ENCODE measurements at places on chromosomes 11 and 22.
A peak's percentile ranks its signal among the peaks of the same experiment; 100 is the strongest.

DNA sequence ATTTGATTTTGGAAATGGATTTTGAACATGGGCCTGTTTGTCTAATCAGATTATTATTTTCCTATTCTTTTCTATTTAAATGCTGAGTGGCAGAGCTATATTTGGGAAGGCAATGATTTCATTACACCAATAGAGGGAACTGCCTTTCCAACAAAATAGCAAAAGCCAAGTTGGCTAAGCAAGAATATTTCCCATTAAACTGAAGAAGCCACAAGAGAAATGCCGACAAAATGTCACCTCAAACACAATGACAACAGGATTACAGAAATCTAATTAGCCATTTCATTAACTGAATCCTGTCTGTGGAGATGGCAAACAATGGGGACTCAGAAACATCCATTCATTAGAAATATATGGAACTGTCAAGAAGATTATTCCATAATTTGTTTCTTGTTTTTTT, 1593.1 kb upstream of the RAG2 start:
- no peak for DNase-seq

GRCh38 chr11:61947486-61948210, 2.5 kb upstream of the BEST1 start:
- DNase-seq = peak; percentile 59

GRCh38 chr22:45816776-45817175, 145.1 kb downstream of the ATXN10 start:
- DNase-seq = no peak

DNA sequence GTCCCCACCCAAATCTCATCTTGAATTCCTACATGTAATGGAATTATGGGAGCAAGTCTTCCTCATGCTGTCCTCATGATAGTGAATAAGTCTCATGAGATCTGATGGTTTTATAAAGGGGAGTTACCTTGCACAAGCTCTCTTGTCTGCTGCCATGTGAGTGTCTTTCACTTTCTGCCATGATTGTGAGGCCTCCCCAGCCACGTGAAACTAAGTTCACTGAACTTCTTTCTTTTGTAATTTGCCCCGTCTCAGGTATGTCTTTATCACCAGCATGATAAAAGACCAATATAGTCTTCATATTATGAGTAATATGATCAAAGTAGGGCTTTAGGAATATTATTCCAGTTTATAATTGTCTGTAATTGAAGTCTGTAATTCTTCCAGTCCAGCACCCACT, 86.3 kb upstream of the ANO5 start:
- no peak for DNase-seq

GRCh38 chr11:129289350-129290040, 86.2 kb upstream of the BARX2 start:
- no peak for DNase-seq

DNA sequence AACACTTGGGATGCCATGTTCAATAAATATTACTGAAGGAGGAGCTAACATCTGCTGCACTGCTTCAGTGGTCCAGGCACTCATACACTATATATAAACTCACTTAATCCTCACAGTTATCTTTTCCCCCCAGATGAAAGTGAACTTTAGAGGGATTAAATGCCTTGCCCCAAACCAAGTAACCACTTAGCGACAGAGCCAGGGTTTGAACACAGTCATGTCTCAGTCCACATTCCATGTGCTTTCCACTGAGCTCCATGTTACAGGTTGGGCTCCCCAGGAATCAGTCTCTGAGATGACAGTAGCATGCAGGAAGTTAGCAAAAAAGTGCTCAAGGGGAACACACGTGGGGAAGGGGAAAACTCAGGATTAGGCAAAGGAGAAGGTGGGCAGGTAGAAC, 59.3 kb downstream of the ENDOD1 start:
- DNase-seq = no peak

DNA sequence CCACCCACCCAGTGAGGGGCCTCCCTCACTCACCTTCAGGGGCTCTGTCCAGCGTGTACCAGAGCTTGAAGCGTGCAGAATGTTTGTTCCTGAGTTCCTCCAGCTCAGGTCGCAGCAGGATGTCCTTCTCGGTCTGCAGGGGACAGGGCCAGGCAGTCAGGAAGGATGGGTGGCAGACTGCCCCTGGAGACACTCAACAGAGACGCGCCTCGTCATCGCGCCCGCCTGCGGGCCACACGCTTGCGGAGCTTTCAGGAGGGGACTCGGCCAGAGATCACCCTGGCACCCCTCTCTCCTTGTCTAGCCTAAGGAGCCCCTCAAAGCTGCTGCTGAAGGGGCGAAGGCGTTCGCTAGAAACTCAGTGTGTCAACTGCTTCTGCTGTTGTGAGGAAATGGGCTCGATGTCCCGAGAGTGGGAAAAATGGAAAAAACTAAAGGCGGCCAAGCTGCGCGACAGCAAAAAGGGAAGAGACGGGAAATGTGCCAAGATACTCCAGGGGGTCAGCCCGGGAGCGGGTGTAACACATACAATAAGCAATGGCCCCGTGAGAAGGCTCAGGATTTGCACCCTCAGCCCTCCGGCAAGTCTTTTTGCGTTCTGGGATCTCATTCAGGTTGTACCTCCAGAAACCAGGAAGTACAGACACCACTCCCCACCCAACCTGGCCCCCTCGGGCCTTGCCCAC, 9.2 kb upstream of the POLDIP3 start:
- DNase-seq = no peak

DNA sequence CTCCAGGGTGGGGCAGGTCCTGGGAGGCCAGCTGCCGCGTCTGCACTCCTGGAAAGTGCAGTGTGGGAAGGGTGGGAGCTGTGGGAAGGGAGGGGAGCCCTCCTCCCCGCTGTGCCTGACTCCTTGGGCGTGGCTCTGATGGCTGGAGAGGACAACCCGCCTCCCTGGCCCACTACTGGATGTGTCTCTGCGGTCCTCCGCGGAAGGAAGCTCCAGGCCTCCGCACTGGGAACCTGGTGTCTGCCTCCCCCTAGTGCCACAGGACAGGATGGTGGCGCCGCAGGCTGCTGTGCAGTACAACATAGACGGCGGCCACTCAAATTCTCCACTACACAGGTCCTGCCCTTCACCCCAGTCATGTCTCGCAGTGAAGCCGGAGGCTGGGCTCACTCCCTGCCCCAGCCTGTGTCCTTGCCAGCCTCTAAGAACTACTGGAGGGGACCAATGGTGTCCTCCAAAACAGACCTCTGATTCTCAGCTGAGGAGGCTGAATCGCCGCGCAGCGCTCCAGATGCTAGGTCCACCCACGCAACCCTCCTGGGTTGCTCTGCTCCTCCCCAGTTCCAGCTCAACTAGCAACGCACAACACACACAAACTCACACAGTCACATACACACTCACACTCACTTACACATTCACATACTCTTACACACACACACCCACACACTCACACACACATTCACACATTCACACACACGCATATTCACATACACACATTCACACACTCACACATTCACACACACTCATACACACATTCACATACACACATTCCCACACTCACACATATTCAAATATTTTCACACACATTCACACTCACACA, 12.4 kb upstream of the DSCAML1 start:
- no peak for DNase-seq

- DNase-seq = no peak
Observed at GRCh38 chr11:110465231-110465630, 35.5 kb downstream of the FDX1 start.

- DNase-seq = no peak
Observed at GRCh38 chr11:69966910-69967483, 111.1 kb upstream of the ANO1 start.

DNA sequence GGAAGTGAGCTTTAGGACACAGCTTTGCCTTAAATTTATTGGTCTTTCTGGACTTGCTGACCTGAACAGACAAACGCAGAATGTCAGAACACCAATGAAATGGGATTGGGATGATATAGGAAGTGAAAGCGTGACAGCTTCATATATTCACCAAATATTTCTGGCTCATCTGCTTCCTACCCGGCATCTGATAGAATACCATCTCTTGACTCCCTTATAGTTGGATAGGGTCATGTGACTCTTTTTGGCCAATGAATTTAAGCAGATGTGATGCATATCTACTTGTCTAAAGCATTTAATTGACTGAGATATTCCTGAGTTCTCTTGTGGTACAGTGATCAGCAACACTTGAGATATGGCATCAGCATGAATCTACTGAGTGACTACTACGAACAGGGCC, 2.5 kb upstream of the CAPRIN1 start:
- DNase-seq = no peak

DNA sequence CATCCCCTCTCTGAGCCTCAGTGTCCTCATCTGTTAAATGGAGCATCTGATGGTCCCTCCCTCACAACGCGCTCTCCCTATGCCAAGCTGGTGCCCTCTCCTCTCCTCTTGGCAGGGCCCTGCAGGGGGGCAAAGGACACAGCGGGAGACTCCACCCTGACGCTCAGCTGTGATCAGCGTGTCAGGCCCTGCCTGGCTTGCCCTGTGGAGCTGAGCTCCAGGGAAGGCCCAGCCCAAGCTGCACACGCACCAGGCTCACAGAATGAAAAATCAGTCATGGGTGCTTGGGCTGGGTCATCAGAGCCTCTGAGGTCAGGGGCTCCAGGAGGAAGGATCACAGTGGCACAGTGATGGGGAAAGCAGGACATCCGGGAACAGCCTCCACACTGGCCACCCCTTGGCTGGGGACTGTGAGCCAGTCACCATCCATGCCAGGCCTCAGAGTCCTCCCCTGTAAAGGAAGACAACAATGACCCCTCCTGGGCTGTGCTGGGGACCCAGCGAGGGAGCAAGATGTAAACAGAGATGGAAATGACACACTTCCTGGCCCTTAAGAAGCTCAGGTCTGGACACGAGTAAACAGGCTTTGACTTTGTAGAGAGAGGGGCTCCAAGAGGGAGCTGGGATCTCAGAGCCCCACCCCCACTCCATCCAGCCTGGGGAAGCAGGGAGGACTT, 36.6 kb downstream of the RPL3 start:
- no peak for DNase-seq

DNA sequence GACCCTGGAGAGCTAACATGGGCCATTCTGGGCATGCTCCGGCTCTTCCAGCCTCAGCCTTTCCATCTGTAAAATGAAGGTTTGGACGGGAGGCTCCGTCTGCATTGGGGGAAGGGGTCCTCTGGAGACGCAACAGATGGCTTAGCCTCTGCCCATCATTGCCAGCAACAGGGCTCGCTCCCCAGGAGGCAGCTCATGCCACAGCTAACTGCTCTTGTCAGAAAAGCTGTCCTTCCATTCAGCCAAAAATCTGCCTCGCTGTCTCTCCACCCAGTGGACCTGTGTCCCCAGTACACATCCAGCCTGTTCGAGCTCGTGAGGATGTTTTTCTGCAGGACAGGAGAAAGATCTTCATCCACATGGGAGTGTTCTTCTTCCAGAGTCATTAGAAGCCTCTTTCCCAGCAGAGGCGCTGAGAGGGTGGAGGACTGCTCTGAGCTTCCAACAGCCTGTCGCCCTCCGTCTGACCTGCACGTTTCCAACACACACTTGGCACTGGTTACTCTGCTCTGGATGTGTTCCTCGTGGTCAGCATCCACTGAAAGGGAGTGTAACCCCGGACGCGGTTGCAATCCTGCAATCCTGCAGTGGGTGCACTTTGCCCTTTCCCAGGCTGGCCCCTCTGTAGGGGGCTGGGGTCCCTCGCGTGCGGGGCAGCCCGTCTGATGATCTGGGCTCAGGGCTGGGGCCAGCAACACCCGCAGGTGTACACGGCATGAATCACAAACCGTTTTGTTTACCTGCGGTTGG, 1340.9 kb downstream of the TBC1D22A start:
- no peak for DNase-seq

GRCh38 chr11:59710136-59710847, 3.4 kb downstream of the OR10V1 start:
- DNase-seq = no peak

DNA sequence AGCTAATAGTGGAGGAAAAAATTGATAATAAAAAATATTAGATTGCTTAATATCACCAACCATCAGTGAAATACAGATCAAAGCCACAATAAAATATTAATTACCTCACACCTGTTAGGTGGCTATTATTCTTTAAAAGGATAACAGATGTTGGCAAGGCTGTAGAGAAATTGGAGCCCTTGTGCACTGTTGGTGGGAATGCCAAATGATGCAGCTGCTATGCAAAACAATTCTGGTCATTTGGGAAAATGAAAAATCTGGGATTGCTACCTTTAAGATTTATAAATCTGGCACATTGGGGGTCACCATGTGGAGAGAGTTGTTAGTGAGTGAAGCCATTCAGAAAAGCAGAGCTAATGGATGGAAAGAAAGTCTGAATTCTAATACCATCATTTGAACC, 143.4 kb downstream of the FCHSD2 start:
- DNase-seq = no peak

- no peak for DNase-seq
Observed at GRCh38 chr22:27966168-27967064, 47.4 kb upstream of the PITPNB start.

DNA sequence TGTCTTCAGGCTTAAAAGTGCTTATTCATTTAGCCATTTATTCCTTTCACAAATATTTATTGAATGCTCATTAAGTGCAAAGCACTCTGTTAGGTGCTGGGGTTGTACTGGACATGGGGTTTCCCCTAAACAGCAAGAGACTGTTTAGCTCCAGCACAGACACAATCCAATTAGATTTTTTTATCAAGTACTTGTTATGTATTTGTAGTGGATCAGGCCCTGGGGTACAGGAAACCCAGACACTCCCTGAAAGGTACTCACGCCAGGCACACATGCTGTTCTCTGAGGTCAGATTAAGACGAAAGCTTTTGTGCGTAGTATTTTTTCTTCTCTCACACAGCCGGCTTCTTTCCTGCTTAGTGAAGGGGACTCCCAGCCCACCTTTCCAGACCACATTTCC, 218.1 kb upstream of the PLET1 start:
- no peak for DNase-seq

DNA sequence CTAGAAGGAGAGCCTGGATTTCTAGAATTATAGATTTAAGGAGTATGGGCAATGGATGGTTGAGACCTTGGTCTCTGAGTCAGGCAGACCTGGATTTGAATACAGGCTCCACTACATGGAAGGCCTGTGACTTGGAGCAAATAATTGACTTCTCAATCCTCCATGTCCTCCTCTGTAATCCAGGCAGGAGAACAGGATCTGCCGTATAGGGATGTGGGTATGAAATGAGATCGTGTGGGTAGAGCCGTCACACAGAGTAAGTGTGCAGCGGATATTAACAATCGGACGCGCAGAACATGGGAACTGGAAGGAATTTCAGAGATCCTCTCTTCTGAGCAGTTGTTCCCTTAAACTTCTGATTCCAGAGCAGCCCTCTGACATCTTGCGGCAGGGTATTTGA, 11.5 kb upstream of the TMPRSS13 start:
- no peak for DNase-seq

DNA sequence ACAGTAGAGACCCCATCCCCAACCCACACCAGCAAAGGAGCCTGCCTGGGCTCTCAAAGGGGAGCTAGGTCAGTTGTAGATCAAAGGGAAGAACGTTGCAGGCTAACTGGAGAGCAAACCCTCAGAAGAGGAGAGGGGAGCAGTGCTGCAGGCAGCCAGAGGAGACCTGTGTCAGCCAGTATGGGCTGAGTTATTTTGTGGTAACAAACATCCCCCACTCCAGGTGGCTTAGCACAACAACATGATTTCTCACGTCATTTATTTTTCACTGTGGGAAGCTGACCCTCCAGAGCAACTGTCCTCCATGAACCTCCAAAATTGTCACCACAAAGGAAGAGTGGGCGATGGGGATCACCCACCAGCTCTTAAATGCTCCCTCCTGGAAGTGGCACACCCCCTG, 19.8 kb upstream of the SHANK2 start:
- DNase-seq = no peak

GRCh38 chr11:45105233-45105983, 41.0 kb upstream of the PRDM11 start:
- peak; percentile 85 for DNase-seq

All from NCI-H187 (cell line).